WERI-Rb-1 (cell line): ENCODE measurements at places on chromosomes 6 and 20.

- no peak for DNase-seq
Observed at GRCh38 chr6:143141442-143141841, 80.8 kb downstream of the AIG1 start.

GRCh38 chr20:9615118-9615517 is 100.7 kb downstream of the LAMP5 start:
- no peak for DNase-seq

DNA sequence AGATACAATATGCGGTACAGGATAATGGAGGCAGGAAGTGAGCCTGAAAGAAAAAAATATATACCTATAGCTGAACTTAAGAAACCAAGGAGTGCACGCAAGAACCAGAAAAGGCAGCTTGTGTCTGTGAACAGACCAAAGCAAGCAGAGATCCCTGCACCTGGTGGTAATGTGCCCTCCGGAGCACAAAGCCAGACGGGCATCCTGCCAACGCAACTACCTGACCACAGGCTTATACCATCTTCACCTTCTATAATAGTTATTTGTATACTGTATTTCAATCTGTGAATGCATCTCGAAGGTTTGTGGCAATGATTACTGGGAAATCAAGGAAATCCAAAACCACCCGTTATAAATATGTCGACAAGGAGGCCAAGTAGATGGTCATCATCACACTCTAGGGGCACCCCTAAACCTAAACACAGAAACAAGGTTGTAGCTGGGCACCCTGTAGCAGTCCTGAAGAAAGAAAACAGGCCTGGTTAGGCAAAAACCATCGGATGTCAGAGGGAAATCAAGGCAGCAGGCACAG is 801 bp downstream of the FBXL4 start:
- peak; percentile 27 for DNase-seq

GRCh38 chr6:118522422-118522821 is 25.7 kb upstream of the PLN start:
- no peak for DNase-seq

- DNase-seq = peak; percentile 61
Observed at GRCh38 chr6:87944541-87944954, 103.1 kb upstream of the SPACA1 start.

GRCh38 chr6:35497571-35498421 is 917 bp upstream of the TEAD3 start:
- DNase-seq = peak; percentile 57

GRCh38 chr20:41608606-41609005 is 9.6 kb downstream of the CHD6 start:
- no peak for DNase-seq

GRCh38 chr6:111478749-111479148 is 4.3 kb downstream of the REV3L start:
- no peak for DNase-seq

DNA sequence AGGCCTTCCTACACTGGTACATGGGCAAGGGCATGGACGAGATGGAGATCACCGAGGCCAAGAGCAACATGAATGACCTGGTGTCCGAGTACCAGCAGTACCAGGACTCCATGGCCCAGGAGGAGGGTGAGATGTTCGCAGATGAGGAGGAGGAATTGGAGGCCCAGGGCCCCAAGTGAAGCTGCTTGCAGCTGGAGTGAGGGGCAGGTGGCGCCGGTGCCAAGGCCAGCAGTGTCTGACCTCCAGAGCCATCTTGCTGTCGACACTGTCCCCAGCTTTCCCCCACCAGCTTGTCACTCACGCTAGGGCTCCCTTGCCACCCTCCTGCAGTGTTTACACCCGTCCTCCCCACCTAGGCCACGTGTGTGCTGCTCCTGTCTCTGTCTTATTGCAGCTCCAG is 12.2 kb downstream of the GABRR2 start:
- DNase-seq = no peak
